ENCODE measurements at places on chromosomes 7 and 10.

- no peak for DNase-seq
Measured at GRCh38 chr7:1210321-1210978, 22.2 kb upstream of the UNCX start.

GRCh38 chr10:15370212-15370855, 755 bp downstream of the FAM171A1 start:
- DNase-seq = no peak

GRCh38 chr10:21449288-21449966, 76.1 kb downstream of the SKIDA1 start:
- no peak for DNase-seq

DNA sequence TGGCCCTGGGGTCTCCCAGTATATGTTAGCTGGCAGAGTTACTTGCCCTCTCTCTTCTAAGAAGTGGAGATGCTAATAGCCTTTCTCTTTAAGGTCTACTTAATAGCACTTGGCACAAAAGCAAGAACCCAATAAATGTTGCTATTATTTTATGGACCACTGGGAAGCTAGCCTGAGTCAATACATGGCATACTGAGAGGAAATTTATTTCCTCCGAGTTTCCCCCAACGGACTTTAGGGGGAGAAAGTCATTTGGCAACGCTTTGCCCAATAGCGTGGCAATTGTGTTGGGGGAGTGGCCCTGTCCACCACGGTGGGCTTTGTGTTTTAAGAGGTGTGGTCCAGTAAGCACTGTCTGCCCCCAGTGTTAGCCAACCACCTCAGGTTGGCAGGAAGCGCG, 87.4 kb upstream of the SMNDC1 start:
- peak; percentile 27 for DNase-seq

GRCh38 chr7:148698007-148698396, 701 bp upstream of the CUL1 start:
- DNase-seq = peak; percentile 68

DNA sequence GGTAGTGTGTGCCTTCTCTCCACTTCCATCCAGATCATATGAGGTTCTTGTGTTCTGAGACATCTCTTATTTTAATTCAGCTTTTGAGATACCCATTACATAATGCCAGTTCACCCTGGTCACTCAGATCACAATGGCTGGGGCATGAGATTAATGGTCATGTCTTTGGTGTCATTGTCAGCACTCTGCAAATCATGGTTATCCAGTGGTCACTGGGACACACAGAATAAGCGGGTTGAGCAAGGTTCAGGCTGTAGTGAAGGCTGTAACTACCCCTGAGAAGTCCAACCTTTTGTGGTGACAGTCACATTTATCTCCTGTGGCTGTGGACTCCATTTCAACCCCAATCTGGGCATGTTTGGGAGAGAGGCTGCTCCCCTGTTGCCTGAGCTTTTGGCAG, 35.8 kb downstream of the SORCS3 start:
- no peak for DNase-seq

GRCh38 chr10:30364345-30365268, 15.5 kb upstream of the MTPAP start:
- DNase-seq = no peak

DNA sequence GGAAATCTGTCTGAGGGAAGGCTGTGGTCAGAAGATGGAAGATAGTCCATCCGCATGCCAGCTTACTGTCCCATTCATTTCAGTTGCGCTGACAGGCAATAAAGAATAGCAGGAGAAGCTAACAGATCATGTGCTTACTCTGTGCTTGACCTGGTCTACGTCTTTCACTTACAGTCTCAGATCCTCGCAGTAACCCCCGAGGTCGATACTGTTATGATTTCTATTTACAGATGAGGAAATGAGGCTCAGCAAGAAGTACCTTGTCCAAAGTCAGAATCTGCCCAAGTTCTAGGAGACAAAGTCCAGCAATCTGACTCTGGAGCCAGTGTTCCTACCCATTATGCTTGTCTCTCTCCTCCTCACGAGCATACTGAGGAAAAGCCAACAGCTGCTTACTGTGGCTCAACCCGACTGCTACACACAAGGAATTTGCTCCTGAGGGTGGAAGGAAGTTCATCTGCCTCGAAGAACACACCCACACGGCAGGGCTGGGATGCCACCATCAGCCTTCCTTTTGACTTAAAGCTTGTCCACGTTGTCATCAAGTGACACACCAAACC, 74.2 kb downstream of the MINPP1 start:
- no peak for DNase-seq

DNA sequence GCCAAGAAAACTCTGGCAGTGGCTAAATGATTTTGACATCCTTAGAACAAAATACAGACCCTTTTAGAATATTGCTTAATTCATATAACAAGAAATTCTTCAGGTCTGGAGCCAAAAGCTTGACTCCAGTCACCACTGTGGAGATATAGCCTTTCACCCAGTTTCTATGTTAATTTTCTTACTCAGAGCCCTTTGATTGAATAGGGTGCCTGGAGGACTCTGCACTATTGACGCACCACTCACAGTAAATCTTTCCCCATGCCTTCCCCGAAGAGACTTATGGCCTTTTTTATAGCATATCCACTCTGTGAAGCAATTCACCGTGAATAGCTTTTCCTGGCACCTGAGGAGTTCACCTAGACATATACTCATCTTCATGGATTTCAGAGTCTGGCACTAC, 613.8 kb downstream of the ZWINT start:
- no peak for DNase-seq

DNA sequence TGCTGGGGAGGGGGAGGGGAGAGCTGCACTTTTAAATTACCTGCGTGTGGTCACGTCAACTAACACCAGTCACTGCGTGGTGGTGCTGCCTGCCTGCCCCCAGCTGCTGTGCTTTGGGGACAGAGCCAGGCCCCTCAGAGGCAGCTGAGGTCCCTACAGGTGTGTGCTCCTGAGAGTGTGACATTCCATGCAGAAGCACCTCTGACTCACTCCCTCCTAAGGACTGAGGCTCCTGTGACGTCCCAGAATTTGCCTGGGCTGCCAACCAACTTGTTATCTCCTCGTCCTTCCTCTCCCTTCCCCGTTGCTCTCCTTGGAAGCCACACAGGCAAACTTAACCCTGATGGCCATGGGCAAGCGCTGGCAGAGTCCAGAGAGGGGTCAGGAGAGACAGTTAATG, 563.0 kb downstream of the PARD3 start:
- no peak for DNase-seq

DNA sequence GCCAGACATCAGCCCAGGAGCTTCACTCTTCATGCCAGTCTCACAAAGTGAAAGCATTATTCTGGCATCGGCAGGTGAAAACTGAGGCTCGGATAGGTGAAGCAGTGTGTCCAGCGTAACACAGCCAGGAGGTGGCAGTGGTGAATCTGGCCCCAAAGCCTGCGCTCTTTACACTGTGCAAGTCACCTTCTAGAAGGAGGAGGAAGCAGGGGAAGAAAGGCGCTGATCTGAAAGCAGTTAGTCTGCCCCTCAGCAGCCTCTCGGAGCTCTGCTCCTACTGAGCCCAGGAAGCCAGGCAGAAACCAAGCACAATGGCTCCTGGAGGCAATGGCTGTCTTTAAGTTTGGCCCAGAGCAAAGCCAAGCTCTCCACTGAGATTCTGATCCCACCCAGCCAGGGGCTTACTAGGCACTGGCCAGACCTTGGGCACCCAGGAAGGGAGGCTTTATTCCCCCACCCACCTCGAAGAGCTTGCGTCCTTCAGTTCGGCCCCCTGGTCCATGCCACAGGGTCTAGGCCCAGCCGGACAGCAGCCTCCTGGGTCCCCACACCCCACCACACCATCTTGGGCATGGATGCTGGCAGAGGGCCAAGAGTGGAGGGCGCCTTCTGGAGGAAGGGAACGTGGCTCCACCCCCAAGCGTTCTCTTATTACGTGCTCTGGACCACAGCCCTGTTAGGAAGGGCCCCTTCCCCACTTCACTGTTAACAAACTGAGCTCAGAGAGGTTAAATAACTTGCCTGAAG, 104.5 kb downstream of the GRID1 start:
- DNase-seq = peak; percentile 47

- no peak for DNase-seq
Measured at GRCh38 chr10:63603709-63604445, 82.7 kb downstream of the REEP3 start.

DNA sequence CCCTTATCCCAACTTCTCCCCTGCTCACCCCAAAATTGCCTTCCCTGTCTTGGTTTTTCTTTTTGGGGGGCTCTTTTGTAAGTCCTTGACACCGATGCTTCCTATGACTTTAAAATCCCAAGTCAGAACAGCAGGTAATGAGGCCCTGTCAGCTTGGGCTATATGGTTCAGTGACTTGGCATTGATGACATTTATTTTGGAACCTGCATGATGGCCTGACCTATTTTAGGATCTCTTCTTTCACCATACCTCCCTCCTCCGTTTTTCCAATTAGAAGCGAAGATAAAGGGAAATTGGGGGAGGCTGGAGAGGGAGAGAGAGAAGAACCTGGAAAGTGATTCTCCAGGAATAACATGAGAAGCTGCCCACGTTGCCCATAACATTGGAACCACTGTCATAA, 424.9 kb upstream of the AUTS2 start:
- DNase-seq = peak; percentile 9

DNA sequence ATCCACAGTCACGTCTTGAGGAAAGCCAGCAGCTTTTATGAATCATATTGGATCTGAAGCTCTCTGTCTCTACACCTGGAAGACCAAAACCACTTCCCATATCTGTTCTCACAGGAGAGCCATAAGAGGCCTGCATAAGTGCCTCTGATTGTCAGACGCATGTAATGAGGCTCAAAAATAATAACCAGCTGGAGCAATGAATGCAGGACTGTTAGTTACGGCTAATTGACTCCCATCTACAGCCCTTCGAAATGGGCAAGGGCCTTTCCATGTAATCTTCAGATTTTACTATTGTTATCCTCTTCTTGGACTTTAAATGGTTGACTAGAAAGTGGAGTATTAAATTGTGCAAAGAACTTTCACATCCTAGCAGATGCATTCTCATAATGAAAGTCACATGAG, 4.4 kb upstream of the SEMA3C start:
- DNase-seq = peak; percentile 83

DNA sequence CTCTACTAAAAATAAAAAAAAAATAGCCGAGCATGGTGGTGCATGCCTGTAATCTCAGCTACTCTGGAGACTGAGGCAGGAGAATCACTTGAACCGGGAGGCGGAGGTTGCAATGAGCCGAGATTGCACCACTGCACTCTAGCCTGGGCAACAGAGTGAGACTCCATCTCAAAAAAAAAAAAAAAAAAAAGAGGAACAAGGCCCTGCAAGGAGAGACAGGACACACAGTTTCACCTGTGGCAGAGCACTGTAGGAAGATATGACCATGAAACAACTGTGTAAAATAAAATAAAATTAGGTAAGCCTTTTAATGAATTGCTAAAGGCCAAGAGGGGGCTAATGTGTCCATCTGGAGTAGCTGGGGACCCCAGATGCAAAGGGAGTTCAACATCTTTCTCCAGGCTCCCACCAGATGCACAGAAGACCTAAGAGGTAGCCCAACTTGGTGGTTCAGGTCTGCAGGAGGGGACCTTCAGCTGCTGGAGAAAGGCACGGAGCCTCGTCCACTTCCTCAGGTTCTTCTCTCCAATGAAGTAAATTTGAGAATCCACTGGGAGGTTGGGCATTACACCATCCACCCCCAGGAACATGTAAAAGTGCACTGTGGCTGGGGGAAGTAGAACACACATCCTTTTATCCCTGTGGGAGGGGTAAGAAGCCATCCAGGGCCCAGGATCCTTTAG, 12.7 kb downstream of the PPIF start:
- DNase-seq = no peak

- DNase-seq = no peak
Measured at GRCh38 chr10:30763918-30764317, 134.4 kb upstream of the LYZL2 start.

DNA sequence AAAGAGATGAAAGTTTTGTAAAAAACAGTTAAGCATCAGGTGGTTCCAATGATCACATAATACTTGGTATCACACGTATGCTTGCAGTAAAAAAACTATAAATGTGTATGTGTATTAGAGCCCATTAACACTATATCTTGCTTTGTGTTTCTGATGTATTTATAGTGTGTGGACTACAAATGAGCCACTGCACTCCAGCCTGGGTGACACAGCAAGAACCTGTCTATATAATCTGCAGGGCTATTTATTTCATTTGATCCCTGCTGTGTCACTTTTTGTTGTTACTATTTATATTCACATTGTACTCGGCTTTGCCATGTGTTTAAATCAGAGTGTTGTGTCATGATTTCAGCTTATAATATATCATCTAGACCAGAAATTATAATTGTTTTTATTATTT, 487.8 kb upstream of the TEX47 start:
- no peak for DNase-seq

DNA sequence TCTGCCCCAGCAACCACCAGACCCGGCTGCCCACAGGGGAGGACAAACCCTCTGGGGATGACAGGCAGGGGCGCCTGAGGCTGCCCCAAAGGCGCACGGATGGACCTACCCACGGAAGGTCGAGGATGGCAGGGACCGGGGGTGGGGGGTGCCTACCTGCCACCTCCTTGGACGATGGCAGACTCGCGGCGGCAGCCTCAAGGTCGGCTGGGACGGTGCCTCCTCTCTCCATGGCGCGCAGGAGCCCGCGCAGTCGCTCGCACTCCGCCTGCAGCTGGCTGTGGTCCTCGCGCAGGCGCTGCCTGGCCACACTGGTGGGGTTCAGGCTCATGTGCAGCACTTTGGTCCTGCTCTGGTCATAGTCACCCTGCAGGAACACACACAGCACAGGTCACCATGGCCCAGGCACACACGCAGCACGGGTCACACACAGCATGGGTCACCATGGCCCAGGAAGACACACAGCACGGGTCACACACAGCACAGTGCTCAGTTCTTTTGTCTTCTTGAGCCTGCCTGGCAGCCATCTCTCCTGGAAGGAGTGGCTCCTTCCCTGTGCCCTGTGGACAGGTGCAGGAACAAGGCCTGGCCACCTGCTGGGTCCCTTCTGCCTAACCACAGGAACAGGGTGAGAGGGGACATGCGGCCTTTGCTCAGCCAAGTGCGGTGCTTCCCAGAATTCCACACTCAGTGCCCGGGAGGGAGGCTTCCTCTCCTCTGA, 266.6 kb downstream of the ELFN1 start:
- no peak for DNase-seq

DNA sequence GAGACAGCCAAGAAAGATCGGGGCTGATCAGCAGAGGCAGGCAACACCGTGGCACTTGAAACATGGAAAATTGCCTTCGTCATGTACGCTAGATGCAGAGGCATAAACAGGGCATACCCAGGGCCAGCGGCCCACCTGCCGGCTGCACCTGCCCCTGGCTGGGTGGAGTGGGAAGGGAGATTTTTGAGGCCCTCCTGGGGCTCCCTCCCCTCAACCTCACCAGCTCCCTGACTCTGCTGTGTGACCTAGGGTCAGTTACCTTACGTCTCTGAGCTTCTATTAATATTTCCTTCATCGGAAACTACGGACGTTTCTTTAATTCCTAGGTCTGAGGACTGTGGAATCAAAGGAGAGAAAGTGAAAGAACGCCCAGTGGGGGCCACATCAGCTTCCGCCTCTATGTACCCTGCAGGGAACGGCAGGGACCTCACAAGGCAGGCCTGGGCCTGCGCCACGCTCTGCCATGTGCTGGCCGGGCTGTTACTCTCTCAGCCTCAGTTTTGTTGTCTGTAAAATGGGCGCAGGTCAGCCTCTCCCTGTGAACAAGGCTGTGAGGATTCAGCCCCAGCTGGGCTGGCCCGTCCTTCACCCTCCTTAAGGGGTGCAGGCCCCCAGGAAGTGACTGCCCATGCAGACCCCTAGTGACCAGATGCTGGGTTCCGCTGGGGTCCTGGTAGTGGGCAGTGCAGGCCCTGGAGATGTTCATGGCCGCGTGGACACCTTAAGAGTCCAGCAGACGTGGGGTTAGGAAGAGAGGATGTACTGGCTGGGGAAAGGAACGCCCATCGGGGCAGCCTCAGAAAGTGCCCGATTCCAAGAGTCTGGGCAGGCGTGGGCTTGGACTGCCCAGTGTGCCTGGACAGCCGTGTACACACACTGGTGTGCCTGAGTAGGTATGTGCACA, 22.7 kb downstream of the ELFN1 start:
- no peak for DNase-seq
